ENCODE measurements at places on chromosomes 12 and 14. TPM values are rescaled to one million over a fixed set of nuclear protein-coding genes. Genes with fewer than 3 reads are reported as not detected.

GRCh38 chr12:61037792-61038191 lies 1222.4 kb upstream of the USP15 start:
- no peak for DNase-seq

HOTAIR gene
- total RNA-seq: not detected

DNAI7 gene
- total RNA-seq: not detected

RNU4-1 gene
- under 0.01 TPM for total RNA-seq

PMEL gene
- 0.78 TPM for total RNA-seq

ACSS3 gene
- 44.0 TPM for total RNA-seq

- DNase-seq: no peak
Measured at GRCh38 chr12:24776861-24777260, 172.0 kb downstream of the BCAT1 start.

TAS2R8 gene
- total RNA-seq: not detected

C3AR1 gene
- total RNA-seq: not detected

GRCh38 chr14:33846100-33846824 lies 104.6 kb downstream of the EGLN3 start:
- DNase-seq: no peak

CLEC2A gene
- not detected for total RNA-seq

DNA sequence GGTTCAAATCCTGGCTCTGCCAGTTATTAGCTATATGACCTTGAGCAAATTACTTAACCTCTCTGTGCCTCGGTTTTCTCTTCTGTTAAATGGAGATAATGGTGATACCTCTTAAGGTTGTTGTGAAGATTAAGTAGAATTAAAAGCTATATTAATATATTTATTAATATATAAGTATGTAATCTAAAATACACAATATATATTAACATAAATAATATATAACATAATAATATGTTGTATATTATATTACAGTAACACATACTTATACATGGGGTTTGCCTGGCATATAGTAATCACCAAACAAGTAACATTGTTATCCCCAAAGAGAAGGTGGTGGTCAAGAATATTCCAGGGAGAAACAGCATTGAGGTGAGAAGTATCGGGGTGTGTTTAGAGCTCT lies 92.0 kb downstream of the CMKLR1 start:
- no peak for DNase-seq

DNA sequence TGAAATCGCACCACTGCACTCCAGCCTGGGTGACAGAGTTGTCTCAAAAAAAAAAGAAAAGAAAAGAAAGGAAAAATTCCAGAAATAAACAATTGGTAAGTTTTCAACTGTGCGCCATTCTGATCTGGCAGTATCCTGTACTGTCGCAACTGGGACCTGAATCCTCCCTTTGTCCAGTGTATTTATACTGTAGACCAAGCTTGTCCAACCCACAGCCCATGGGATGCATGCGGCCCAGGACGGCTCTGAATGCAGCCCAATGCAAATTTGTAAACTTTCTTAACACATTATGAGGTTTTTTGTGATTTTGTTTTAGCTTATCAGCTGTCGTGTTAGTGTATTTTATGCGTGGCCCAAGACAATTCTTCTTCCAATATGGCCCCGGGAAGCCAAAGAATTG lies 84.7 kb downstream of the TMCC3 start:
- DNase-seq: no peak

DNA sequence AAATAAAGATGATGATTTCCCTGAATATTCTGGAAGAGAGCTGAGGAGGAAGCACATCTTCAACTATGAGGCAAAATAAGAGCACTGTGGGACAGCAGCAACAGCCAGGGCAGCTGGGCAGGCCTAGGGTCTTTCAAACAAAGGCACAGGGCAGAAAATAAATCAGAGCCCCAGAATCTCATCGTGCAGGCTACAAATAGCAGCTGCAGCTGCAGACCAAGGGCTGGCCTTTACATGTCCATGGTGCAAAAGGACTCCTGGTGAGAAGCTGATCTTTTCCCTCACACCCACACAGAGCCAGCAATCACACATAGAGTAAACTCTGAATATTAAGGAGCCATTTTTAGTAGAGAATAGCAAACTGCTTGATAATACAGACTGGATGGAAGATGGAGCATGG lies 13.6 kb upstream of the MYBPC1 start:
- DNase-seq: no peak

GRCh38 chr12:119020406-119021360 lies 39.3 kb downstream of the SRRM4 start:
- DNase-seq: no peak

NUAK1 gene
- total RNA-seq: 13.4 TPM

DNA sequence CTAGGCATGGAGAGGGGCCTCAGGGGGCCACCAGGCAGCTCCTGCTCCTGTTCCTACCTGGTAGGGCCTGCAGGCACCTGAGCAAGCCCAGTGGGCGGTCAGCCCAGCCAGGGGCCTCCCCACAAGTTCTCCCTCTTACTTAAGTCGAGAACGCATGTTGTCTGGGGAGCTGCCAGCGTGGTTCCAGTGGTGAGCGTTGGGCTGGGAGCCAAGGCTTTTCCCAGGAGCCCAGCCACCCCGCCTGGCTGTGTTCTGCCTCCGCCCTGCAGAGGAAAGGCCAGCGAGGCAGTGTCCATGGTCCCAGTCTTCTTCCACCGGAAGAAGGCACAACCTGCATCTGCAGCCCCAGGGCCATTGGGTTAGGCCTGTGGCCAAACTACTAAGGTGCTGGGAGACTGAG lies 1.4 kb downstream of the C14orf180 start:
- DNase-seq: no peak

DNA sequence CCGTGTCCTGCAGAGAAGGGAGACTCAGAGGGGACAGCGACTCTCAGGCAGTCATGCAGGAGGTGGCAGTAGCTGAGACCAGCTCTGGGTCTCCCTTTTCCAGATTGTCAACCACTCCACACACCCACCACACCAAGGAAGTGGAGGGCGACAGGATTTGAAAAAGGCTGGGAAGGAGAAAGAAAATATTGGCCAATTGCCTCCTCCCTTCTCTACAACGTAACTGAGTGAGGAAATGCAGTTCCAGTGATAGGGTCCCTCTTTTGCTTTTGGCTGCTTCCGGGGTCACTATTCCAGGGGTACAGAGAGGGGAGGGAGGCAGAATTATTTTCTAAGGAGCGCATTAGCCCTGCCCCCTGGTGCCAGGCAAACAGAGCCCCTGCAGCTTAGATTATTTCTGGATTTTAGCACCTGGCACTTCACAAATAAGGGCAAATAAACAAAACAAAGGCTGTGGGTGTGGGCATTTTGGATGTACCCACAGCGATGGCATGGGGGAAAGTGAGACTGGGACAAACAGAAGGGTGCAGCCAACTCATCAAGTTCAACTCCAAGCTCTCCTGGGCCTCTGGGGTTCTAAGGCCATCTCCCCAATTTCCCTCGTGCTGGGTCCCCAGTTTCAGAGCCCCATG lies 20.4 kb downstream of the ASB2 start:
- no peak for DNase-seq

DNA sequence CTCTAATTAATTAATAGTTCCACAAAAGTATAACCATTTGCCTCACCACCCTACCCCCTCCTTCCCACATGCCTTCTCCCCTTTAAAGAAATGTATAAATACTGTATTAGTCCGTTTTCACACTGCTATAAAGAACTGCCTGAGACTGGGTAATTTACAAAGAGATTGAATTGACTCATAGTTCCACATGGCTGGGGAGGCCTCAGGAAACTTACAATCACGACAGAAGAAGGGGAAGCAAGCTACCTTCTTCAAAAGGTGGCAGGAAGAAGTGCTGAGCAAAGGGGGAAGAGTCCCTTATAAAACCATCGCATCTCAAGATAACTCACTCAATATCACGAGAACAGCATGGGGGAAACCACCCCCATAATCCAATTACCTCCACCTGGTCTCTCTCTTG lies 8.2 kb upstream of the RESF1 start:
- DNase-seq: no peak

DNA sequence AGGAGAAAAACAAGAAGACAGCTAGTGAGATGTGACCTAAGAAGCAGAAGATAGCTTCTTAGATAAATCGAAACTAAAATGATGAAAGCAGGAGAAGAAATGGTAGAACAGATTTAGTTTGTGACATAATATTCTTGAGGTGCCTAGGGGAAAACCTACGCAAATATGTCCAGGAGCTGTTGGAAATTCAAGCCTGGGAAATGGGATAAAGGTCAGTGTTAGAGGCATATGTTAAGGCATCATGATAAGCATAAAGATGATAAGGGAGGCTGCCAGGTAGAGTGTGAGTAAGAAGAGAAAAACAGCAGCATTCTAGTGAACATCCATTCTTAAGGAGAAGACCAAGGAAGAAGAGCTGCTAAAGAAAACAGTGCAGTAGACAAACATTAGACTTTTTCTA lies 109.6 kb upstream of the LGR5 start:
- DNase-seq: no peak

DNA sequence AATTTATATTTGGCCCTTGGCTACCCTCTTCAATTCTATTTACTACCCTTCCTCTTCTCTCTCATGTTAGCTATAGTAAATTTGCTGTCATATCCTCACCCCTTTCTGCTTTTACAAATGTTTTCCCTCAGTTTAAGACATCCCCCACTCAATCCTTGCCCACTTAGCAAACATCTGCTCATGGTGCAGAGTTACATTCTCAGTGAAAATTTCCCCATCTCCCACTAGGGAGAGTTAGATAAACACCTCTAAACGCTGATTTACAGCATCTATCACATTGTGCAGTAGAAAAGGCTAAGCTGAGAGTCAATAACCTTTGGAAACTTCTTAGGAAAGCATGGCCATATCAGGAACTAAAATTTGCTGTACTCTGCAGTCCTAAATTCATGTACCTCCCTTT lies 69.0 kb downstream of the DENND5B start:
- DNase-seq: no peak

DNA sequence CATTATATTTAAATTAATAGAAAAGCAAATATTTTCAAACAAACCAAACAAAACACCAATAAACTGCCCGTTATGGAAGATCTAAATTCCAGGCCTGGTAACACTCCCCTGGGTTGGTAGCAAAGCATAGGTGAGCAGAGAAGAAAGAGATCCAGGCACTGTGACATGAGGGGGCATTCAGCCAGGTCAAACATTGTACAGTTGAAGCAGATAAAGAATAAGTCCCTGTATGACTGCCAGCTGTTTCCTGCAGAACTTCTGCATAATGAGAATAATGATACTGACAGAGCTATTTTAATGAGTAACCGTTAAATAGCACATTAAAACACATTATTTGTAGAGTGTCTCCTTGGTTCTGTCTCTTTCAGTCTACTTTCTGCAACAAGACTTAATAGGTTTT lies 35.4 kb downstream of the SLC38A1 start:
- DNase-seq: no peak

DNA sequence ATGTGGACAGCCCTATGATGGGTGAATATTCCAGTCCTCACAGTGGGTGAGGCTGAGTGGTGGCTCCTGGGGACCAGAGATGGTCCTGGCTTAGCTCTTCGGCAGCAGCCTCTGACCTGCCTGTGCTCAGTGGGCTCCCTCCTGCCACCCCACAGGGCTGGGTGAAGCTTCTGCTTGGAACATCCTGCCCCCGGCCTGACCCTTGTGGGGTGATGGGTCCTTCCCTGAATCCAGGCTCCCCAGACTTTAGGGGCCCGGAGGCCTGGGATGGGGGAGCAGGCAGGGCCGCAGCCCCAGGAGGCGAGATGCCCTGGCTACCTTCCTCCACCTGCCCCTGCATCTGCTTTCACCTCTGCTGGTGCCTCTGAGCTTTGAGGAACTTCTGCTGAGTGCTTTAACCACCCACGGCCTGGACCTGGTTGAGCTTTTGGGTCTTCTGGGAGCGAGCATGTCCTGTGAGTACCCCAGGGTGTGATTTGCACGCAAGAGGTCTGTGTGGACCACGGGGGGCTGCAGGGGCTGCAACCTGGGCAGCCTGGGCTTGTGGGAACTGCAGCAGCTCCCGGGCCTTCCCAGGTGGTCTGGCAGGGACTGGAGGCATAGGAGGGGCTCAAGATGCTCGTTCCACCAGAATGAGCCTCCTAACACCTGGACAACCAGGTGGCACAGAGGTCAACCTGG lies 159.5 kb downstream of the KIF26A start:
- DNase-seq: no peak

DNA sequence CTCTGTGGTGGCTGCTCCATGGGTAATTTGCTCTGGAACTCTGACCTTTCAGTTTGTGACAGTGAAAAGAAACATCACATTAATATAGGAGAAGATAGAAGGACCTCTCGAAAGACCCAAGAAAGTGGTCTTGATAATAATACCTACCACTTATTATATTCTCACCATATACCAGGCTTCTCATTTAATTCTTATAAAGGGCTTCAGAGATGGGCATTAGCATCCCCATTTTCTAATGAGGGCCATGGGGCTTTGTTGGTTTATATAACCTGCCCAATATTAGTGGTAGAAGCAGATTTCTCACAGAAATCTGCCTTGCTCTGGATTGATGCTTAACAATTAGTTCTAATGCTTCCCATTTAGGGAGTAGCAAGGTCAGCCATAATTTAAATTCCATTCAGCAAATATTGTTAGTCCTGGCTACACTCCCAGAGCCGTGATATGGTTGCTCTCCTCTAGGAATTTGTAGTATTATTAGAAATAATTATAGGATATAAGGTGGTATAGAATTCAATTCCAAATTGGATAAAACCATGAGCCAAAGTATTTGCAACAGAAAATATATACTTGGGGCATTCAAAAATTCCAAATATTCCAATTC lies 7.4 kb upstream of the AMIGO2 start:
- no peak for DNase-seq

SLC11A2 gene
- 54.2 TPM for total RNA-seq

GRCh38 chr14:33184587-33184986 lies 245.9 kb downstream of the NPAS3 start:
- DNase-seq: no peak

TAS2R30 gene
- total RNA-seq: 1.4 TPM

SOAT2 gene
- total RNA-seq: not detected

GRCh38 chr12:101607894-101608293 lies 13.1 kb downstream of the MYBPC1 start:
- no peak for DNase-seq

SPTLC2 gene
- total RNA-seq: 9.6 TPM

PROX2 gene
- not detected for total RNA-seq

- DNase-seq: no peak
Measured at GRCh38 chr12:57524814-57525614, 2.4 kb downstream of the MBD6 start.

DNA sequence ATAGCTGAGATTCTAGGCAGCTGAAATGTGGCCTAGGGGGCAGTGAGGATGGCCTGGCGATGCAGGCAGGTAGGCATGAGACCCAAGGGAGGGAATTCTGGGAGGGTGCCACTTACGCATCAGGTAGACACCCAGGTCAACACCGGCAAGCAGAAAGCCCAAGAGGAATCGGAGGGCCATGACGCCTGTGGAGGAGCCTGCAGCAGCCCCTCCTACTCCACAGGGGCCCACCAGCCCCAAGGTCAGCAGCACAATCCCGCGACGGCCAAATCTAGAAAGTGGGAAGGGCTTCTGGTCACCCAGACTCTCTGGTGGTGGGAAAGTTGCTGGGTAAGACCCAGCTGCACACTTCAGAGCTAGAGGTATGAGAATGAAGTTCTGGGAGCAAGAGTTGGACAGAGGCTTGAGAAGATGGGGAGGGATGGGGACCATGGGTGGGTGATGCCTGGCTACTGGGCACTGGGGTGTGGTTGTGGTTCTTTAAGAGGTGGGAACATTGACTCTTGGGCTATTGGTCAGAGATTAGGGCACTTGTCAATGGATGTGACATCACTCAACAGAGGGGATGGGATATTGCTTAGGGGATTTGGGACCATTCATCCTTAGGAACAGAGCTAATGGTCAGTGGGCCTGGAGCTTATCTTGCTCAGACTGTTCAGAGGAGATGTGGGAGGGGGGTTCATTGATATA lies 3.4 kb downstream of the SLC22A17 start:
- no peak for DNase-seq

SLC6A12 gene
- total RNA-seq: not detected

All from NCI-H460 (cell line).